ENCODE measurements at places on chromosomes 13 and 19.

- DNase-seq: no peak
Observed at GRCh38 chr13:84606616-84607015, 724.3 kb upstream of the SLITRK1 start.

DNA sequence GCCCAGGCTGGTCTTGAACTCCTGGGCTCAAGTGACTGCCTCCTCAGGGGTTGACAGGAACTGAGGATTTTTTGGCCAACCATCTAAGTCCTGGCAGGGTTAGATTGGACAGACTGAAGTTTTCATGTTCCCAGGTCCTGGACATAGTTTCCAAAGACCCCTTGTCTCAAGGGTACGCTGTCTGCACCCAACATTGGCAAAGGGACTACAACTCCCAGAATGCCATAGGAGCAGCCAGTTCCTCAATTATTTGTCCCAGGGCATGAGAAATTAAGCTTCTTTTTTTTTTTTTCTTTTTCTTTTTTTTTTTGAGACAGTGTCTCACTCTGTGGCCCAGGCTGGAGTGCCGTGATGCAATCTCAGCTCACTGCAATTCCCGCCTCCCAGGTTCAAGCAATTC is 6.9 kb downstream of the GYS1 start:
- no peak for DNase-seq

DNA sequence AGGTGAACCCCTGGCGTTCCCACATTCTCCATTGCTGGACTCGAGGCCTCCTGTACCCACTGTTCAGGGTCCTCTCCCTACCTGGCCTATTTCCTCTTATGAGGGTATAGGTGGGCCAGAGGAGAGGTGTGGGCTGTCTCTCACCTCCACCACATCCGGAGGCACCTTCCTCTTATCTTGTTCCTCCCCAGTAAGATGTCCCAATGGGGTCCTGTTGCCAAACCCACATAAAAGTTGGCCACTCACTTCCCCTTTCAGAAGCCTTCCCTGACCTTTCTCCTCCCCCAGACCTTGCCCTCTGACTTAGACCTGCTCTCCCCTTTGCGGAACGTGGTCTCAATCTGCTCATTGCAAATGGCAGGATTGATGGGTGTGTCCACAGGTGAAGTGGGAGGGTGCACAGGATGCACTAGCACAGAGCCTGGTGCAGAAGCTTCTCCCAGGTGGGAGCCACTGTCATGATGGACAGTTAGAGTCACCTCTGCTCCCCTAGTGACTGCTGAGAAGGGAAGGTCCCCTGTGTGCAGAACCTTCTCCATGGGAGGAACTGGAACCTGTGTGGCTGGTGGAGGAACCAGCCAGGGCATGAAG is 1.3 kb downstream of the CYP4F3 start:
- DNase-seq: no peak

DNA sequence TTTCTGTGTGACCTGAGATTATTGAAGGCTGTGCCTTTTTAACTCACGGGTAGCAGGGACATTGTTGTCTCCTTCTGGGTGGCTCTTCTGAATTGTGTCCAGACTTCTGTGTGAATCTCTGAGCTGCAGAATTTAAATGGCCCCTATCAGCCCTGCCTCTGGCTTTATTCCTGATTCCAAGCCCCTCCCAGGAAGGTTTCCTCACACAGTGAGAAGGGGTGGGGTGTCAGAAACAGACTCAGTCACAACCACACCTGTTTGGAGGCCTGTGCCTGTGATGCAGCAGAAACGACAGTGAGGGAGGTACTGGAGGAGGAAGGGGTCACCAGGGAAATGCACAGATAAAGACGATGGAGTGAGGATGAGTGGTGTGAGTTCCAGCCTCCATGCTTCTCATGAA is at the start of gene CLC:
TSS of gene CLC (minus strand) at position 139 of the 400 bp plus-strand sequence. CDS start at position 62, 77 bp downstream.
- DNase-seq: no peak

DNA sequence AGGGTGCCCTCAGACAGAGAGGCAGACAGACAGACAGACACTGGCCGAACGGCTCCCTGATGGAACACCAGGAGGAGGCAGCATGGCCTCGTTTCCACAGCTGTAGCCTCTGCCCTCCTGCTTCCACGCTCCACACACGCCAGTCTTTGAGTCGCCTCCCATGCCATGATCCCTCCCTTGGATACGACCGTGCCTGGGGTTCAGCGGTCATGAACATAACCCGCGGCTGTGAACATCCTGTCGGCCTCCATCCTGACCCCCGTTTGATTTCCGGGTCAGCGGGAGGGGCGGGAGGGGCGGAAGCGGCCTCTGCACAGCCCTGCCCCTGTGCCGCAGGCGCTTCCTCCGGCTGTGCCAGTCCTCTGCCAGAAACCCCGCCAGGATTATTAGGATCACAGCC is 23.4 kb downstream of the GP6 start:
- DNase-seq: peak; percentile 19

GRCh38 chr19:41868120-41868988 is 8.3 kb downstream of the RPS19 start:
- DNase-seq: no peak

GRCh38 chr19:35451338-35452096 is 3.5 kb downstream of the FFAR2 start:
- peak; percentile 36 for DNase-seq

- no peak for DNase-seq
Observed at GRCh38 chr13:113902986-113903775, 39.3 kb upstream of the GAS6 start.

DNA sequence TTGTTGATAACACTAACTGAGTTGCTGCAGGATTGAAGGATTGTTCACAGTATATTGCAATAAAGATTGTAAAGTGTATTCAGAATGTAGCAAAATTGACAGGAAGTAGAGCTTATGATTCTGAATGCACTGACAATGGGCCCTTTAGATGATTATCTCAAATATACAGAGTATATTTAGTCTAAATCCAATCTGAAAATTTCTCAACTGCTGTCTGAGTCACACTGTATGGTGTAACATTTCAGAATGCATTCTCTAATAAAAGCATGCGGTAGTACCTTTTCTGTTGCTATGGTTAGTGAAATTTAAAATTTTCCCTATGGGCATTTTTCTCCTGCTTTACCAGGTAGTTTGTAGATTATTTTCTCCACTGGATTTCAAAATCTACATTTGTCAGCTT is 365.2 kb downstream of the PCDH17 start:
- no peak for DNase-seq

- no peak for DNase-seq
Observed at GRCh38 chr13:91813253-91813652, 414.8 kb downstream of the GPC5 start.

GRCh38 chr13:91459485-91459884 is 61.1 kb downstream of the GPC5 start:
- peak; percentile 1 for DNase-seq

DNA sequence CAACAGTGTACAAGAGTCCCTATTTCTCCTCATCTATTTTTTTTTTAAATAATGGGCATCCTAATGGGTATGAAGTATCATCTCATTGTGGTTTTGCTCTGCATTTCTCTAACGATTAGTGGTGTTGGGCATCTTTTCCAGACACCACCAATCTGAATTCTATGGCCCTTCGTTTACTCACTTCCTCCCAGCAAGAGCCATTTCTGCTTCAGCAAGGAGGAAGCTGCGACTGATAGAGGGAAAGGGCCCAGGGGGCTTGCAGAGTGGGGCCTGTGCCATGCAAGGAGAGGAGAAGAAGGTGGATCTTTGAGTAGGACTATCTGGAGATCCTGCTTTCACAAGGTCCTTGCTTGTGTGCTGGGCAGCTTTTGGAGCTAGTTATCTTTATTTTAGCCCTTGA is 58.0 kb downstream of the USPL1 start:
- DNase-seq: no peak

DNA sequence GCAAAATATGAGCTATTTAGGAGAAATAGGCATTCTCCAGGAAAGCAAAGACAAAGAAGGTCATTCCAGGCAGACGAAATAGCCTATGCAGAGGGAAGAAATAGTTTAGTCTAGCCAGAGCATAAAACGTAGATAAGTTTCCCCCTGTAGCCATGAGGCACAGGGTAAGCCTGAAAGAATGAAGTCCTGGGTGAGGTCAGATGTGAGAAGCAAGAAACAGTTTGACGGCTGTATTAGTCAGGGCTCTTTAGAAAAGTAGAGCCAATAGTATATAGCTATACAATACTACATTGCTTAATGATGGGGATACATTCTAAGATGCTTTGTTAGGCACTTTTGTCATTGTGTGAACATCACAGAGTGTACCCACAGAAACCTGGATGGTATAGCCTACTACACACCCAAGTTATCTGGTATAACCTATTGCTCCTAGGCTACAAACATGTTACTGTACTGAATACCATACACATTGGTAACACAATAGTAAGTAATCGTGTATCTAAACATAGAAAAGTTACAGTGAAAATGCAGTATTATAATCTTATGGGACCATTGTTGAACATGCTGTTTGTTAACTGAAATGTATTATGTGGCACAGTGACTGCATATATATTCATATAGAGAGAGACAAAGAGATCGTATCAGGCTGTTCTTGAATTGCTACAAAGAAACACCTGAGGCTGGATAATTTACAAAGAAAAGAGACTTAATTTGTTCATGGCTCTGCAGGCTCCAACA is 59.3 kb upstream of the WDFY2 start:
- no peak for DNase-seq

- no peak for DNase-seq
Observed at GRCh38 chr13:74162135-74162534, 27.9 kb upstream of the KLF12 start.

GRCh38 chr13:106503730-106504453 is 31.6 kb downstream of the EFNB2 start:
- DNase-seq: no peak

- DNase-seq: no peak
Observed at GRCh38 chr19:4064149-4064495, 2.6 kb downstream of the ZBTB7A start.

- no peak for DNase-seq
Observed at GRCh38 chr13:94232956-94233355, 246.5 kb downstream of the DCT start.

GRCh38 chr13:66483712-66484111 is 746.4 kb downstream of the PCDH9 start:
- DNase-seq: no peak

GRCh38 chr19:52270266-52270885 is 989 bp downstream of the ZNF766 start:
- peak; percentile 12 for DNase-seq

GRCh38 chr13:104837756-104838155 is 1697.7 kb downstream of the EFNB2 start:
- no peak for DNase-seq

GRCh38 chr13:60397704-60398378 is 821 bp downstream of the TDRD3 start:
- DNase-seq: peak; percentile 39

- DNase-seq: no peak
Observed at GRCh38 chr19:1402411-1403070, 1.2 kb upstream of the GAMT start.

DNA sequence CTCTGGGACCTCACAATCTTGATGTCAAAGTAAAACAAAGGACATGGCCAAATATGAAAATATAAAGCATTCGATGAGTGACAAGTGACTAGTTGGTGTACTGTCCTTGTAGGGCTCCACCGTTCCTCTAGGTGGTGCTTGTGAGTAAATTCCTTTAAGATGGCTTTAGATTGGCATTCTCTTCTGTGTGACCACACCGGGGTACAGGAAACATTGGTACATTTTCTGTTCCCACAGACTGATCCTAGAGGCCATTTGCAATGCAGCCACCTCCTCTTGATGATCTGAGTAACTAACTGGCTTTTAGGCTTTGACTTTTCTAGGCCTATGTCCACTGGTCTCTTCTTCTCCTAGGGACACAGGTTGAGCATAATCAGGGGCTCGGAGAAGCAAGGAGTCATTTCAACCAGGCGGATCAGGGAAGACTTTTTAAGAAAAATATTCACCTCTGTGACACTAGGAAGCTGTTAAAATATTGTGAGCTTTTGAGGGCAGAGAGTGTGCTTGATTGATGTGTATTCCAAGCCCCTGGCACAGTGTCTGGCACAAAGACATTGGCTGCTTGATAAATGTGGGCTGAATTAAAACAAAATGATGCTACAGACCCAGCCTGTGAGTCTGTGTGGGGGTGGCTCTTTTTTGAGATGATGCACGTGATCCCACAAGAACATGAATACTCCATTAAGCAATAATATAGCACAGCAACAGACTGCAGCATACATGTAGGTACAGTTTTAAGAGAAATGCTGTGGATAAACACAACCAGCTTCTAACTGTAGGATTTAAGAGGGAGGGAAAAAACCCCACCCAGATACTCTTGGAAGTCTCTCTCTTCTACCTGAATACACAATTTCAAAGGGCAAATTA is 21.0 kb downstream of the EPSTI1 start:
- DNase-seq: peak; percentile 73

- DNase-seq: no peak
Observed at GRCh38 chr19:15400521-15401396, 18.0 kb downstream of the AKAP8L start.

DNA sequence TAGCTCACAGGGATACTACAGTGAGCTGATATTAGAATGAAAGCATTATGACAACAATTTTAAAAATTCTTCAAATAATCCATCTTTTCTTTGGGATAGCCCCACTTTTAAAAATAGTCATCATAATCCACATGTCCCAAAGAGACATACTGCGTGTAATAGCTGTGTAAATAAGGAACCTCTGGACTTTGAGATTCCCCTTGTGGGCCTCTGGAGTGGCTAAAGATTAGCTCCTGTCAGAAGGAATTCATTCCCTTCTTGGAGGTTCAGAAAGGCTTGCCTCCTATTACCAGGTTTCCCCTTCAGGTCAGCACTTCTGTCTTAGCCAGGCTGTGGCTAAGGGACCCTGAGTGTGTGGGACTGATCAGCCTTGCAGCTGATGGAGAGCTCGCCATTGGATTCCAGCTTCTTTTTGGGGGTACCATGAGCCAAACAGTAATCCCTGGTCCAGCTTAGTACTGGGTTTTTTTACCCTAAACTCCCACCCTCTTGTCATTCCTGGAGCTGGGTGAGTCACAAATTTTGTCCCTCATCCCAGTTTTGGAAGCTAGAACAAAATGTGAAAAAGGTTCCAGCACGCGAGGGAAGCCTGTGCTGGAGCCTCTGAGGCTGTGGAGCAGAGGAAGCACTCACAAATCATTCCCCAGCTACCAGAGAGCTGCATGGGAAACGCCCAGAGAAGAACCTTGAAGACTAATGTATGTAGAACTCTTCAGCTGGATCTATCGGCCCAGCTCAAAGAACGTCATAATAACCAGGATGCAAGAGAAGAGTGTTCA is 96.7 kb downstream of the RNASEH2B start:
- no peak for DNase-seq
